ENCODE measurements at places on chromosomes 7 and 10. TPM values are rescaled to one million over a fixed set of nuclear protein-coding genes. Genes with fewer than 3 reads are reported as not detected.

Gene SMKR1
- total RNA-seq = 2.0 TPM

Gene TMEM184A
- total RNA-seq = not detected

Gene PAX4
- not detected for total RNA-seq

Gene CALHM3
- not detected for total RNA-seq

Gene FZD1
- not detected for total RNA-seq

Gene PNLIP
- total RNA-seq = not detected

Gene TDRD1
- 0.76 TPM for total RNA-seq

DNA sequence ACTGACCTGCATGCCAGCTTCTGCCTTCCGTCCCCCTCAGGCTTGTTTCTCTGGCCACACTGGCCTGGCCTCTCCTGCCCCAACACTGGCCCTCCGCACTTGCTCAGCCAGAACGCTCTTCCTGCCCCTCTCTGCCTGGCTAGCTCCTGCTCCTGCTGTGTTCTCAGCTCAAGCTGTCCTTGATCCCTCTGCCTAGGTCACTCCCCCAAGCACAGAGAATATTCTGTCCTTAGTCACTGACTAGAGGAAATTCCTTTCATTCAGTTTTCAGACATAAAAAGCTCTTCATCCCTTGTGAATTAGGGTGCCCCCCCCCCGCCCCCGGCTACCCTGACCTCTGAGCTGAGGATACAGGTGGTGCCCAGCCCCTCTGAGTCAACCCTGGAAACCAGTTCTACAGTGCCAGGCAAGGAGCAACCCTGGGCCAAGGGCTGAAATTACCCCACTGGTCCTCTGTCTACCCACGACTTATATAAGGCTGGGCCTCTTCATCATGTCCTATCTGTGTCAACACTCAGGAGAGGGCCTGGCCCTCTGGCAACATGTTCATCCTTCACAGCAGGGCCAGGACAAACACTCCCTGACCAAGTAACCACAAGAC, 6.6 kb upstream of the SGPL1 start:
- no peak for DNase-seq

GRCh38 chr10:23437963-23438546, 820 bp upstream of the OTUD1 start:
- no peak for DNase-seq

DNA sequence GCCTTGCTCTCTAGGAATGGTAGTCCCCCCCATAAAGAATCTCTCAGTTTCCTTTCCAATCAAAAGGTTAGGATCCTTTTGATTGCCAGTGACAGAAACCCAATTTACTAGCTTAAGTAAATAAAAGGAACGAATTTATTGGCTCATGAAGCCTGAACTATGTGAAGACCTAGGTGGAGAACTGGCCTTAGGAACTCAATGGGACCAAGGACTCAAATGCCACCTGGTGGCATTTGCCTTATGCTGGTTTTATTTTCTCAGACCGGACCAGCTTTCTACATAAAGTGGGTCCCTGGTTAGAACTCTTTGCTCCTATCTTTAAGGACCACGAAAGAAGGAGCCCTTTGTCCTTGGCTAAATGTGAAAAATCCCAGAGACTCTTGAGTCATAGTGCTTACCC, 25.4 kb downstream of the CFTR start:
- DNase-seq = no peak

GRCh38 chr7:66246554-66247171, 41.5 kb downstream of the TPST1 start:
- DNase-seq = no peak

DNA sequence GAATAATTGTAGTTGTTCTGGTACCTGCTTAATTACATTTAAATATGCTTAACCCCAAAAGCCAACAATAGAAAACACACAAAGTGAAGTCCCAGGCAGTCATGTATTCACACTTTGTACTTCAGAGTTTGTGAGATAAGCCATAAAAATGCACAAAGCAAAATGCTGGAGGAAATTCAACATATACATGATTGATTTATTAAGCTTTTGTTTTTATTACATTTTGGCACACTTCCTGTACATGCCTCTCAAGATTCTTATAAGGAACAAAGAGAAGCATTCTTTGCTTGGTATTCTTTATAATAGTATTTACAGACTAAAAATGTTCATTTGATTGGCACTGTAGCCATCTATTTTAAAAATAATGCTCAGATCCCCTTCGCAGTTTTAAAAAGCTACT, 107.7 kb upstream of the ANK3 start:
- DNase-seq = no peak

- DNase-seq = no peak
These were observed 489.1 kb upstream of the CELF2 start for GRCh38 chr10:10528563-10528910.

DNA sequence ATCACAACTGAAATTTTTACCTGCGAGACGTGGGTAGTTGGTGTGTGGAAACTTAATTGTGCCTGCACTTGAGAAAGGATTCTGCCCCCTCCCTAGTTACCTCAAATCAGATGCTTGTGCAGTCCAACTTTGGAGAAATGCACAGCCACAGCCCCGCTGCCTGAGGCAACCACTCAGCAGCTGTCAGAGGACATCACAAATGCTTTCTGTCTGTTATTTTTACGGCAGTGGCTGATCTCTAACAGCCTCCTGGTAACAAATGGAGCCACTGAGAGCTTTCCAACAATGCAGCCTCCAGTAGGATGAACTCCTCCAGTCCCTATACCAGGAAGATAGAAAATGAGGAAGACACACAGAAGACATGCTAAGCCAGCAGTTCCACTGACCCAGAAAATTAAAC, 712.2 kb upstream of the GHITM start:
- DNase-seq = no peak
